ENCODE measurements at places on chromosomes 7 and 10.

DNA sequence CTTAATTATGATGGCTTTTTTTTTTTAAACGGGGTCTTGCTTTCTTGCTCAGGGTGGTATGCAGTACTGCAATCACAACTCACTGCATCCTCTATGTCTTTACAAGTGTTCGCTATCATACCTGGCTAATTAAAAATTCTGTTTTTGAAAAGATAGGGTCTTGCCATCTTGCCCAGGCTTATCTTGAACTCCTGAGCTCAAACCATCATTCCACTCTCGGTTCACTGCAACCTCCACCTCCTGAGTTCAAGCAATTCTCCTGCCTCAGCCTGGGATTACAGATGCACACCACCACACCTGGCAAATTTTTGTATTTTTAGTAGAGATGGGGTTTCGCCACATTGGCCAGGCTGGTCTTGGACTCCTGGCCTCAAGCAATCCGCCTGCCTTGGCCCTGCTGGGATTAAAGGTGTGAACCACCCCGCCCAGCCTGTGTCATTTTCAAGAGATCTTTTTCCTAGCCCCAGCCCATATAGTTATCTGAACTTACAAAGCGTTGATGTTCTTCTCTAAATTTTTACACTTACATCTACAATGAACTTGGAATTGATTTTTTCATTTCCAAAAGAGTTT is 6.0 kb downstream of the HNRNPF start:
- H3K27me3 ChIP-seq = no peaks in the 10 kb centered on the region
- no peak overlapping the region for H3K27ac ChIP-seq
- H3K36me3 ChIP-seq = no peaks in the 10 kb centered on the region
- H3K4me3 ChIP-seq = no peak overlapping the region

GRCh38 chr7:44120395-44120794 is 3.0 kb downstream of the POLD2 start:
- H3K4me1 ChIP-seq = no peaks in the 10 kb centered on the region
- no peaks in the 10 kb centered on the region for H3K27me3 ChIP-seq
- no peak for DNase-seq
- H3K27ac ChIP-seq = no peak overlapping the region
- H3K4me3 ChIP-seq = no peak overlapping the region

- no peak overlapping the region for H3K4me3 ChIP-seq
- no peaks in the 10 kb centered on the region for H3K27me3 ChIP-seq
- no peak overlapping the region for H3K27ac ChIP-seq
- H3K36me3 ChIP-seq = no peaks in the 10 kb centered on the region
- H3K4me1 ChIP-seq = no peaks in the 10 kb centered on the region
- no peak for DNase-seq
Measured at GRCh38 chr10:111297351-111297848, 220.6 kb downstream of the ADRA2A start.

- no peaks in the 10 kb centered on the region for H3K27me3 ChIP-seq
- H3K4me3 ChIP-seq = no peak overlapping the region
- DNase-seq = no peak
Measured at GRCh38 chr7:108308903-108309302, 147.3 kb downstream of the NRCAM start.

- H3K27ac ChIP-seq = no peak overlapping the region
- H3K36me3 ChIP-seq = no peaks in the 10 kb centered on the region
- H3K4me3 ChIP-seq = no peak overlapping the region
- no peaks in the 10 kb centered on the region for H3K27me3 ChIP-seq
- DNase-seq = no peak
Measured at GRCh38 chr10:22823109-22823508, 104.7 kb upstream of the ARMC3 start.

- no peak for DNase-seq
- H3K4me3 ChIP-seq = no peak overlapping the region
- no peaks in the 10 kb centered on the region for H3K27me3 ChIP-seq
- H3K27ac ChIP-seq = no peak overlapping the region
Measured at GRCh38 chr7:23350466-23350865, 51.3 kb downstream of the MALSU1 start.

All from breast epithelium (tissue), 4 donors.